ENCODE measurements at places on chromosomes 12 and 14. TPM values are rescaled to one million over a fixed set of nuclear protein-coding genes. Genes with fewer than 3 reads are reported as not detected.

Gene TAS2R19
- polyA plus RNA-seq: not detected

Gene TAS2R7
- polyA plus RNA-seq: not detected

Gene TTC6
- polyA plus RNA-seq: not detected

- no peak for DNase-seq
Observed at GRCh38 chr12:53739214-53740129, 12.2 kb upstream of the CALCOCO1 start.

DNA sequence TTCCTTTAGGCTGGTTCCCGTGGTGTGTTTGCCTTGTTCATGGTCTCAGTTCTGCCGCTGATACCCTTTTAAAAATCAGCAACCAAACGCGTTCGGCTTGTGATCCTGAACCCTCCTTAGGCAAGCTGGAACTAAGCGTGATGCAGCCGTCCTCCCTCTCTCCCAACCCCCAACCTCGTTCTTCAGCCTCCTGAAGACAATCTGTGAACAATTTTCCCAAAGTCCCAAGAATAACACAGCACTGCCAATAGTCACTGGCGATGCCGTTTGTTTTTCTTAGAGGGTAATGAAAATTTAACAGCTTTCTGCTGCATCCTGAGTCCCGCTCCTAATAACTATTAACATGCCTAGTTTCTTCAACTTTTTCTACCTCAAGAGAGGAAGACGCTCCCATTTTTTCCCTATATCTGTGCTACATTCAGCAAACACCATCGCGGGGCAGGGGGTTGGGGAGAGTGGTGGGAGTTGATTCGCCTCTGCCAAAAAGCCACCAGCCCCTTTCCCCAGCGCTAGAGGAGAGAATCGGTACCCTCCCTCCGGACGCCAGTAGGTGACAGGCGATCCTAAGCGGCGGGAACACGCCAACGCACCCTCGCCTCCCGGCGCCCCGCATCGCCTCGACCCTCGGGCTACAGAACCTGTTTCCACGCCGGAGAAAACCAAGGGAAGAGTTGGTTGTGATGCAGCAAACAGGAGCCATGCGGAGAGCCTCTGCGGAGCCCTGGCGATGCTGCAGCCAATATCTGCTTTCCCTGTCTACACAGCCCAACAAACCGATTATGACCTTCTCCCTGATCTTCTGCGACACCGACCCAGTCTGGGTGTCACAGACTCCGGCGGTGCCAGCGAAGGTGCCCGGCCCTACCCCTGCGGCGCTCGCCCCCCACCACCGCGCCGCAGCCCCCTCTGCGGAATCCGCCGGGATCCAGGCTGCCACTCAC is 752 bp downstream of the PRICKLE1 start:
- peak; percentile 70 for DNase-seq

- DNase-seq: no peak
Observed at GRCh38 chr14:68312884-68313610, 479.8 kb downstream of the ZFP36L1 start.

DNA sequence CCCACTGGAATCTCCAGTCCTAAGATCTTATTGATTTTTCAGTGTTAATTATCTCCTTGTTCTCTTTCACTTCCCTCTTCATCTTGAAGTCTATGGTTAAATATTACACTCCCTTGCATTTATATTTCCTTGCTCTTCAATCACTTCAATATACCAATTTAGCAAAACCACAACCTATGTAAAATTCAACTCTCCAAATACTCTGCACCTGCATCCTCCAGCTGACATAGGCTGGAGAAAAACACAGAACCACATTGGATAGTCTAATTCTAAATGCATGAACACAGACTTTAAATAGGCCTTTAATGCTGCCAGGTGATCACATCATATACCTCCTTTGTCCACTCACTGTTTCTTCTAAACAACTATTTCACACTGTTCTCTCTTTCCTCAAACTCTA is 253.8 kb upstream of the GARIN6 start:
- DNase-seq: no peak
